ENCODE measurements at places on chromosomes 4 and X. TPM values are rescaled to one million over a fixed set of nuclear protein-coding genes. Genes with fewer than 3 reads are reported as not detected.

The WNK3 gene
- polyA plus RNA-seq: 0.16 TPM

DNA sequence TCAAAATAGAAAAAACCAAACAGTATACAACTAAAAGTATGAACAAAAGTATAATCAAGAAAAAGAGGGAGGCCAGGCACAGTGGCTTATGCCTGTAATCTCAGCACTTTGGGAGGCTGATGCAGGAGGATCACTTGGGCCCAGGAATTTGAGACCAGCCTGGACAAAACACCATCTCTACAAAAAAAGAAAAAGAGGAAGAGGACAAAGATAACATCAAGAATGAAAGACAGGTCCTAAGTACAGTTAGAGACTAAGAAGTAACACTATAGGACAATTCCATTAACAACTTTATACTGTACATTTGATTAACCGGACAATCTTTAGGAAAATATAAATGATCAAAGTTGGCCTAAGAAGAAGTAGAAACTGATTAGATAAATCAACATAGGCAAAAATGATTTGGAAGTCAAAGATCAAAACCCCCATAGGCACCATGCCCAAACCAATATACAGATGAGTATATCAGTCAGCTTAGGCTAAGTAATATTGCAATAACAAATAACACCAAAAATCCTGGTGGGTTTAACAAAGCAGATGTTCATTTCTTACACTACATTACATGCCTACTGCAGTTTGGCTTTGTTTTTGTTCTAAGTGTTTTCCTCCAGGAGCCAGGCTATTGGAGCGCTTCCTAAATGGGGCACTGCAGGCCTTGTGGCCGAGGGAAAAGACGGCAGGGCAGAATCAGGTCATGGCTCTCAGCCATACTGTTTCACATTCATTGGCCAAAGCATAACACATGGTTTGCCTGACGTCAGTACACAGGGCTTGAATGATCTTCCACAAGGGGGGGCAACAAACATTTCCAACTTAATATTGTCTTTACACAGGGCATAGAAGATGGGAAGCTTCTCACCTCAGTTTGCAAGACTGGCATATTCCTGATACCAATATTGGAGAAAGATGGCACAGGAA lies 42.2 kb upstream of the HGFAC start:
- DNase-seq: peak; percentile 6

DNA sequence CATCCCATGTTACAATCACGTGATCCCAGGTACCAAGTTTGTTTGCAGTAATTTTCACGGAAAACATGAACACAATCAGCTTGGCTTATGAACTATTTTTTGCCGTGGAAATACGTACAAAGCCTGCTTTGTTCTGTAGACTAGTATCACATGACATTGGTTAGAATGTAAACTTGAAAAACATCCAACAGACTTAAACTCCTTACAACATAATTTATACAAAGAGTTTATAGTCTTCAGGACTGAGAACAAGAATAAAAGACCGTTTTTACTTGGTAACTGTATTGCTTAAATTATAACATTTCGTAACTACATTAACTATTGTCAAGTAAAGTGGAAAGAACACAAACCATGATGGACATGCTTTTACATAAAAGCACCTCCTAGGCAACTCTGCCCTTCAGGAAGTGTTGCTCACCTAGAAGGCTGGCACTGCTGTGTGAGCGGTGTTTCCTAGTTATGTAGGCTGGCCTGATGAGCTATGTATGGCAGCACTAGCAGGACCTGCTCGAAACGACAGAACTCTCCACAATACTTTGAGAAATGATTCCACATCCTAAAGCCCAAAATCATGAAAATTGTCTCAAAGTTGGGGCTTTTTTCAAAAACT lies 41.8 kb upstream of the WDR1 start:
- DNase-seq: no peak

GRCh38 chr4:87461281-87461700 lies 38.9 kb downstream of the NUDT9 start:
- DNase-seq: no peak

The HNRNPH2 gene
- polyA plus RNA-seq: 38.0 TPM

The RRH gene
- 0.10 TPM for polyA plus RNA-seq

GRCh38 chrX:49111791-49112190 lies 11.7 kb downstream of the GPKOW start:
- no peak for DNase-seq

GRCh38 chrX:42432552-42432951 lies 345.4 kb downstream of the PPP1R2C start:
- no peak for DNase-seq

DNA sequence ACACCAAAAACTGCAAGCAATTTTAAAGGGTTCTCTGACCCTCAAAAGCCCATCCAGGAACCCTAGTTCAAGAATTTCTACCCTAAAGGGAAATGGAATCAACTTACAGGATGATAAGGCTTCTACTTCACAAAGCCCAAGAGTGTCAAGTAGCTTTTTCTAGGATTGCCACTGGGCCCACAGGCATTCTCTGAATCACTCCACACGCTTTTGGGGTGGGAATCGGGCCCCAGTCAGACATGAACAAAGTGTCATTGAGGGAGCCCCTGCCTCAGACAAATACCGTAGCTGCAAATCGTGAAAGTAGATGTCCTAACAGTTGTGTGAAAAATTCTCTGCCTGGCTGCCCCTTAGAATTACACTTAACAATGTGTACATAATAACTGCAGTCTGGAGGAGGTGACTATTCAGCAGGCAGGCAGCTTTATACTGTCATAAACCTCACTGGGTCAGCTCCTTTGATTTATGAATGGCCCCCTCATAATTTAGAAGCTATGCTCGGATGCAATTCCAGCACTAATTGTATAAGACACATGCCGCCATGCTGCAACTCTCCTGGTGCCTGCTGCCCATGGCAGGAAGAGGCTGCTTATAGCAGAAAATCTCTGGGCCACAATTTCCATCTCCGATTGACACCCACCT lies 36.7 kb downstream of the CHRDL1 start:
- DNase-seq: no peak

The ZNF595 gene
- polyA plus RNA-seq: 6.8 TPM

DNA sequence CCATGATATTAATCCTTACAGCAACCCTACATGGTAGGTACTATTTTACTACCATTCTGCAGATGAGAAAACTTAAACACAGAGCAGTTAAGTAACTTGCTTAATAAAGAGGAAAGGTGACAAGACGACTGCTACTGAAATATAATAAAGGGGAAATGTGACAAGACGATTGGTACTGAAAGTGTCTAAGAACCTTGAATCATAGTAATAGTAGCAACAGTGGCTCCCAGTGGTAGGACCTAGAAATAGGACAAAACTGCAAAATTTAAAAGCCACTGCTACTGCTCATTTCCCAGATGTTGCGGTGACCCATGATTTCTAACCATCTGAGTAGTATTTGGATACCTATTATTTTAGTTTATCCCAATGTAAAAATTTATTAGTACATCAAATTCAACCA lies 89.5 kb downstream of the TASL start:
- no peak for DNase-seq

All from lung (tissue), 17 donors.